ENCODE measurements at places on chromosomes 6 and 20.

GRCh38 chr6:53691252-53691651, 25.7 kb upstream of the KLHL31 start:
- DNase-seq, result no peak

DNA sequence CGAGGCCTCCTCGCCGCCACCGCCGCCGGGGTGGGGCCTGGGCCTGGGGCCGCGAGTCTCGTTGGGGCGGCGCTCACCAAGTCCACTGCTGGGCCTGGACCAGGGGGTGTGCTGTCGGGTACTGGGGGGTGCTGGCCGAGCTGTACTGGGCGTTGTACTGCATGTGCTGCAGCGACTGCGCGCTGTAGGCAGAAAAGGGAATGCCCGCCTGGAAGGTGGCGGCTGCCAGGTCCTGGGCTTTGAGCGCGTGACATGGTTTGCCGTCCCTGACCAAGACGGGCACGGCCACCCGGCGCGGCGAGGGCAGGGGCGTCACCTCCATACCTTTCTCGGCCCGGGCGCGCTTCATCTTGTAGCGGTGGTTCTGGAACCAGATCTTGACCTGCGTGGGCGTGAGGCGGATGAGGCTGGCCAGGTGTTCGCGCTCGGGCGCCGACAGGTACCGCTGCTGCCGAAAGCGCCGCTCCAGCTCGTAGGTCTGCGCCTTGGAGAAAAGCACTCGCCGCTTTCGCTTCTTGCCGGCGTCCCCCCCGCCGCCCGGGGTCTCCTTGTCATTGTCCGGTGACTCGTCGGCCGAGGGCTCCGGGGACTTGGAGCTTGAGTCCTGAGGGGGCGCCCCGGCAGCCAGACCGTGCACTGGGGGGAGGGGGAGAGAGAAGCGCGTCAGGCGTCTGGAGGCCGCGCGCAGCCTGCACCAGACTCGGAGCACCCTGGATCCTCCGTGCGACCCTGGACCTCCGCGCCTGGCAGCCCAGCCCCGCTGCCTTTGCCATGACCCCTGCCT, 1.8 kb downstream of the NKX2-2 start:
- DNase-seq, result no peak

DNA sequence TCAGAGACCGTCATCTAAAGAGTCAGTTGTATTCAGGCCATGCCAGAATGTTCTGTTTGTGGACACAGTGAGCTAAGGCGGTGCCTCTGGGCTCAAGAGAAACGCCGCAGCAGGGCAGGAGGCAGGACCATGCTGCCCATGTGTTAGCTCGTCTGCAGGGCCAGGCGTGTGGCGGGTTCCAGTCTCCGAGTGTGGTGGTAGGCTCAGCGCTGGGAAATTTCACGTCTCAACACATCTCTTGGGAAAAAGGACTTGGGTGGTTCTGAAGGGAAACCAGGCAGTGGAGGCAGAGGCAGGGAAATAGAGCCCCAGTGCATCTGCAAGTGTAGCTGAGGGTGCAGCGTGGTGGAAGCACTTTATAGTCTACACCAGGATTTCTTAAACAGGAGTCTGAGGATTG, 56.9 kb upstream of the TAGAP start:
- DNase-seq, result no peak

GRCh38 chr6:11961923-11962322, 50.2 kb upstream of the HIVEP1 start:
- DNase-seq, result no peak

GRCh38 chr6:3294921-3295871, 36.4 kb downstream of the PSMG4 start:
- no peak for DNase-seq

- no peak for DNase-seq
Measured at GRCh38 chr6:52340603-52340880, 21.4 kb upstream of the PAQR8 start.

GRCh38 chr6:69232911-69233448, 563.8 kb downstream of the LMBRD1 start:
- DNase-seq, result no peak

GRCh38 chr6:162620073-162620472, 107.5 kb downstream of the PRKN start:
- no peak for DNase-seq

GRCh38 chr6:26064619-26065257, 22.5 kb upstream of the HFE start:
- no peak for DNase-seq

GRCh38 chr6:7938562-7939183, 28.1 kb upstream of the TXNDC5 start:
- no peak for DNase-seq

DNA sequence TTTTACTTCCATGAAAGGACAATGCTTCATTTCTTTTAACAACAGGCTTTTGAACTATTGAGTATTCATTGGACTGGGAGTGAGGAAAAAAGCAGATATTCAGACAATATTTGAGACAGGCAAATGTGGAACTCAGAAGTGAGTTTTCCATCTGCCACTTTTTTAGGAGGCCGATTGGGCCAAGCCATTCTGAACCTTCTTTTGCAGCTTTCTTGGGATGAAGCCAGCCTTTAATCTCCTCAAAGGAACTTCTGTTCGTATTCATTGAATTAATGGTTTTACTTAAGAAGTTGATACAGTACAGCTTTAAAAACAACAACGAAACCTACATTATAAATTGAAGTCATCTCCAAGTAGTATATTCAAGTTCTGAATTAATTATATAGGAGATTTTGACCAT, 187.1 kb upstream of the RNF217 start:
- no peak for DNase-seq

- DNase-seq, result no peak
Measured at GRCh38 chr6:160730911-160731310, 28.9 kb downstream of the PLG start.

DNA sequence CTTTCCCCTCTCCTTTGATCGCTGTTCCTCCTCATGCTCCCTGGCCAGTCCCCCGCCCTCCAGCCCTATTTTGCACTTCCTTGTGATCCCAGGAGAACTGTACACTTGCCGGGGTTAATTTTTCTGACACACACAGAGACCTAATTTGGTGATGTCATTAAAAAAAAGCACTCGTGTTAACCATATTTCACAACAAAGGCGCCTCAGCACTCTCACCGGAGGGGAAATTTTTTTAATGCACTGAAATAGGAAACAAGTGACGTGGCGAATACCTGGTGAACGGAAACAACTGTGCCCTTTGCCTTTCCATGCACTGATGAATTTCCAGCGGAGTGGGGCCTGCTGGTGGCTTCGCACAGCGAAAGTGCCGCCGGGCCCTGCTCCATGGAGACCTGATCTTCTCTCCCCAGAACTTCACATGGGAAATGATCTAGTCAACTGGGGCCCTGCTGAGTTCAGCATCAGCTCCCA, 53.9 kb upstream of the TAGAP start:
- peak; percentile 28 for DNase-seq

- peak; percentile 60 for DNase-seq
Measured at GRCh38 chr20:58850693-58851174, at the start of gene GNAS-AS1. TSS of gene GNAS-AS1 (minus strand) at chr20:58850902.

GRCh38 chr6:73699676-73700459, 3.9 kb downstream of the CD109 start:
- no peak for DNase-seq

DNA sequence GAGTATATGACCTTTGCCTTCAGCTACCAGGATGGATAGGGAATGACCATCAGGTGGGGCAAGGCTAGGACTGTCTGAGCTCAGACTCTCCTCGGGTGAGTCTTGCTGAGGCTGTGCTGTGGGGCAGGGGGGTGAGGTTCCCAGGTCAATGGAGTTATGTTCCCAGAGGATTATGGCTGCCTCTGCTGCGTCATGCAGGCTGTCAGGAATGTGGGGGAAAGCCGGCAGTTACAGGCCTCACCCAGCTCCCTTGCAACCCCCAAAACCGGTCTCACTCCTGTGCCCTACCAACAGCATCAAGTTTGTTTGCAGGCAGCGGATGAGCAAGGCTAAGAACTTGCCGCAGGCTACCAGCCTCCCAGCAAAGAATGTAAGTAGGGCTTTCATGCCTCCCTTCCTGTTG, 93.5 kb downstream of the ESR1 start:
- no peak for DNase-seq

DNA sequence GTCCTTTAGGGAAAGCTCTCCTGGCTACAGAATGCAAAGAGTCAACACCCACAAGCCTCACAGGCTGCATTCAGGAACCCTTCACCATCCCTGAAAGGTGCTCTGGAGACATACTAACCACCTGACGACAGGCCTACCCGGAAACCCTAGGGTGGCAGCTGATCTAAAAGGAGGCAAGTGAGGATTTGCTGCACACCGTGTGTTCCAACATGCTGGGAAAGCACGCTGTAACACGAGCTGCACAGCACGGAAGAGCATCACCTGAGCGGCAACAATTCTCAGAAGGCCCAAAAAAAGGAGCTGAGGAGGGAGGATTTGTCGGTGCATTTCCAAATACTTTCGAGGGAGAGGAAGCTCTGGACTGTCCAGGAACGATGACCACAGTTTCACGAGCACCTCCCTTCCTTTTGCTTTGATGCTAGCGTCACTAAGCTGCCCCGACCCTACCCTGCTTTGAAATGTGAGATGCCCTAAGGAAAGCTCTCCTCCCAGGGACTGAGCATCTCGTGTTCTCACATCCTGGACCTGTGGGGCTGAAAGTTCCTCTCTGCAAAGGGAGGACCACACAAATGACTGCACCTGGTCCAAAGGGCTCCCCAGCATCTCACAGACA, 87.0 kb downstream of the PPP1R3G start:
- DNase-seq, result no peak

DNA sequence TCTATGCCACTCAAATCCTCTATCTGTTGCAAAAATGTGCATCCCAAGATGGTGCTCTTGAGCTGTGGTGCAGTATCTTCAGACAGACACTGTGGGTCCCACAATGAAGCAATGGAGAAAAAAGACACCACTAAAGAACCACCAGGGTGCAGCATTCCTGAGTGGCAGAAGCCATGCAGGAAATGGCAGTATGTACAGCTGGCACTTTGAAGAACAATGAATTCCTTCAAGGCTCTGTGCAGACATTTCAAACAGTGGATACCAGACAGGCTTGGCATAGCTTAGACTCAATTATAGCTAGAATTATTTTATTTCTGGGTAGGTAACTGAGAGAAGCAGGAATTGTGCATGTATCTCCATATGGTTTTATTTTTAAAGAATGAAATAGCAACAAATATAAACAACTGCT, 24.0 kb upstream of the HDAC2 start:
- DNase-seq, result no peak

DNA sequence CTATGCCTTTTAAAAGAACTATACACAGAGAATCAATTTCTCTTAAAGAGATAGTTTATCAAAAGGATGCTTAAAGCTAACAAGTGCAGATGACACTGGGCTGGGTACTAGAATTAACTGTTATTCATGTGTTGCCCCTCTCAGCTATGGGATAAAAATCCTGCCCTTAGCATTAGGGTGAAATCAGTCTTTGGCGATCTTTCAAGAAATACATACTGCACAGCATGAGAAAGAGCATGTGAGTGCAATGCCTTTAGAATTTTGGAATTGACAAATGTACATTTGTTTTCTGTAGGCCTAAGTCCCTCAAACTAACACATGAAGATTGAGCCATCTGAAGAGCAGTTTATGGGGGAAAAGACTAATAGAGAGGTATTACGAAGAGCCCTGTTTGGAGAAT, 115.4 kb downstream of the ZFP64 start:
- DNase-seq, result no peak

DNA sequence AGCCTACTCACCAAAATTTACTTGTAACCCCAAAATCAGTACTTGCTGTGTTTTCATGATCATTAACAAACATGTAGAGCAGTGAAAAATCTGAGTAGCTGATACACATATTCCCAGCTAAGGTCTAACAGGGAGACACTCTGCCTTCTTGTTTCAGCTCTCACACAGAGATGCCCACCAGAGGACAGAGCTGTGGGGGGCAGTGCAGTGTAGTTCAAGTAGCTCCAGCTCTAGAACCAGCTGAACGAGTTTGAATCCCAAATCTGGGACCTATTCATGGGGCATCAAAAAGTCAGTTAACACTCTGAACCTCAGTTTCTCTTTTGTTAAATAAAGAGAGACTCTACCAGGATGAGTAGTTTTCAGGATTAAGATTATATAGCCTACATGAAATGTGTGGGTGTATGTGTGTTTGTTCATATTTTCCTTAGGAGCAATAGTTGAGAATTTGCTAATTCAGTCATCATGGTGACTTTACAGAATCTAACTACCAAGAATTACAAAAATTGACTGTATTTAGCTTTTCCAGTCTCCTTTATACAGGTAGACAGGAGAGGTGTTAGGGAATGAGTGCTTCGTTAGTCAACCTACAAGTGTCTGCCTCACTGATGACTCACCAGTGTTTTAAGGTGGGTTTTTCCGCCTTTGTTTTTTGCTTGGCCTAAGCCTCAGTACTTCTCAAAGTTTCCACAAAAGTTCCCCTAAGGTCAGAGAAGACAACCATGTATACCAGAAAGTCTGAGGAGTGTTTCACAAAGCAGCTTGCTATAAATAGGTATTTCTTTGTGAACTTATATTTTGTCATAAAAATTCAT, 164.0 kb upstream of the RUNX2 start:
- no peak for DNase-seq

- DNase-seq, result no peak
Measured at GRCh38 chr6:4593951-4594350, 182.3 kb upstream of the CDYL start.

DNA sequence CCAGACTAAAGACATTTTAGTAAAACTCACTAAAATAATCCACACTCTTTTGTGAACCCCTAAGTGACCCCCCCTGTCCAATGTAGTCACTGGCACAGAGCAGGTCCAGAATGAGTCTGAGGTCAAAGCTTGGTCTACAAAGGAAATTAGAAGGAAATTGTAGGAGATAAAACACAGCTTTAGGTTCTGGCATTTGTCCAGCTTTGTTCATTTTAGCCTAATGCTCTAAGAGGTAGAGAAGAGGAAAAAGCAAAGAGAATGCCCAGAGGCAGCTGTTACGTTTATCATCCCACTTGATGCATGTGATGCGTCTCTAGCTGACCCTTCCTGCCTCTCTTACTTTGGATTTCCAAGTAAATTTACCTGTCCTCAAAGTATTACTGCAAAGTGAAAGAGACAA, 62.5 kb downstream of the CNKSR3 start:
- DNase-seq, result no peak

GRCh38 chr6:162090734-162091133, 636.8 kb downstream of the PRKN start:
- no peak for DNase-seq

DNA sequence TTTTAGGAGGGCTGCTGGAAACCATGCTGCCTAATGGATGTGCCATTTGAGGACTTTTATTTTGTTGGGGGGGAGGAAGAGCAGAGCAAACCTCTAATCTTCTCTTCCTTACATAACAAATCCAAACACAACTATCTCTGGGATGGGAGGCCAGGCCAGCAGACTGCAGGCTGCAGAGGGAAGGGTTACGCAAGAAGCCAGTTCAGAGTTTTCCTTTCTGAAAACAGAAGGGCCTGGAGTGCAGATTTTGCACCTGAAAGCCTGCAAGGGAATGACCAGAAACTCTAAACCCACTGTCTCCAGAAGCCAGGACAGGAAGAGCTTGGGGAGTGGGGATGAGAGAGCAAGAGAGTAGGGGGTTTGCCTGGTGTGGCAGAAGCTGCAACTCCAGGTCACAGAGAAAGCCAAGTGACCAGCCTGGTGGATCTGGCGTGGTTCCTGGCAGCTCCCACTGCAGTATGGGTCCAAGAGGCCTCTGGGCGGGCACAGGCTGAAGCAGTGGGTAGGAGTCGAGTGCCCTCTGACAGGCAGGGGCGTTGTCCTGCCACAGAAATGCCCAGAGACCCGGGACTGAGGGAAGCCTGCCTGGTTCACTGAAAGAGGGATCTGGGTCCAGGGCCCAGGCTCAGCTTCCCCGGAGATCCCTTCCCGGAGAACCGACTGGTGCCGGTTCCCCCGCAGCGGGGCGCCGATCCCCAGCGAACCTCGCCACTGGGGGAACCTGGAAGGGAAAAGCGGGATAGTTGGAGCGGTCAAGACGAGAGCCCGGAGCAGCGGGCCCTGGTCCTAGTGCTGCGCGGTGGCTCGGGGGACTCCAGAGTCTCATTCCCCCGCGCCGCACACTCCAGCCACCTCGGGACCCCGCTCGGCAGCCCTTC, 6.7 kb downstream of the MAFB start:
- no peak for DNase-seq
